Activated naive CD4-positive, alpha-beta T cell treated with anti-CD3 and anti-CD28 coated beads, Interleukin-2, amount 50 U/mL, for 72 hours (primary cell): ENCODE measurements at places on chromosomes 6 and 20. TPM values are rescaled to one million over a fixed set of nuclear protein-coding genes. Genes with fewer than 3 reads are reported as not detected.

Gene BMP6
- not detected for total RNA-seq

Gene MCCD1
- not detected for total RNA-seq

Gene SLC12A5
- 0.34 TPM for total RNA-seq

Gene TMEM200A
- total RNA-seq: 0.16 TPM

Gene TFAP2D
- not detected for total RNA-seq

Gene FRK
- 0.02 TPM for total RNA-seq

DNA sequence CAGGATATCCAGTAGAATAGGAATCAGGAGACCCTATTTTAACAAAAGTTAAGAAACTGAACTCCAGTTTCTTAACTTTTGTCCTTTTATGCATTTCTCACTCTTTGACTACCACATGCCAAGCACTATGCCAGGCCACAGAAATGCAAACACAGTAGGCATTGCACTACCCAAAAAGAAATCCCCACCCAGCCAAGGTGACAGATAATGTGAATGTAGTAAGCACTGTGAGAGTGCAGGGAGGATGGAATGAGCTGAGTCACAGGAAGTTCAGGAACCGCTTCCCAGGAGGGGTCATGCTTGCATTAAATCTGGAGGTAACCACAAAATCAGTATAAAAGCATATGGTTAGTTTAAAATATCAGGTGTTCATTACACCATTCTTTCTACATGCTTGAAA is 20.1 kb upstream of the FAM83C start:
- no peak for DNase-seq

DNA sequence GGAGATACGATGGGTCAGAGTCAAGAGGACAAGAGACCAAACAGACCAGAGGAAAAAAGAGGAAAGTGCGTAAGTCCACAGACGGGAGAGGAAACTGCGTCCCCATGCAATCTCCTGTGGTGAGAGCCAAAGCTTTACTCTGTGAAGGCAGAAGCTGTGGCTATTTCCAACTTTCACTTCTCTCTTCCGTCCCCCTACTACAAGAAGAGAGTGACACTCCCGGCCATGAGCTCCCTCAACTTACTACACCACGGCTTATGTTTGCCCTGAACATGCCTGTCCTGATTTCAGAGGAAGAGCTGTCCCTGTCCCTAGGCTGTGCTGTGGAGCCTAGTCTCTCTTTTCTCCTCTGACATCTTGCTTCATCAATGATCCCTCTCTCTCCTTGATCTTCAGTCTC is 11.5 kb upstream of the SSR1 start:
- DNase-seq: no peak

- DNase-seq: no peak
Measured at GRCh38 chr6:135796643-135797305, 54.7 kb upstream of the PDE7B start.

- DNase-seq: peak; percentile 16
Measured at GRCh38 chr20:18588574-18588933, 700 bp downstream of the DTD1 start.

GRCh38 chr6:136791296-136792094 is 782 bp downstream of the MAP3K5 start:
- DNase-seq: peak; percentile 65

- no peak for DNase-seq
Measured at GRCh38 chr6:110233770-110234374, 53.6 kb downstream of the CDC40 start.

DNA sequence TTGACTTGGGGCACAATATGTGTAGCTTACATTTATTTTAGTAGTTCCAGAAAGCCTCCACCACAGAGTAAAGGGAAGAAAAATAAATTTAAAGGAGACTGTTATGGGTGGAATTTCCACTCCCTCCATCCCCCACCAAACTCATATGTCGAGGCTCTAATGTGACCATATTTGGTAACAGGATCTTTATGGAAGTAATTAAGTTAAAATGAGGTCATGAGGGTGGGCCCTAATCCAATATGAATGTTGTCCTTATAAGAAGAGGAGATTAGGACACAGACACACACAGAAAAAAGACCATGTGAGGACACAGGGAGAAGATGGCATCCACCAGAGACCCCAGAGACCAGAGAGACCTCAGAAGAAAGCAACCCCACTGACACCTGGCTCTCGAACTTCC is 189.7 kb downstream of the EDN1 start:
- DNase-seq: no peak

DNA sequence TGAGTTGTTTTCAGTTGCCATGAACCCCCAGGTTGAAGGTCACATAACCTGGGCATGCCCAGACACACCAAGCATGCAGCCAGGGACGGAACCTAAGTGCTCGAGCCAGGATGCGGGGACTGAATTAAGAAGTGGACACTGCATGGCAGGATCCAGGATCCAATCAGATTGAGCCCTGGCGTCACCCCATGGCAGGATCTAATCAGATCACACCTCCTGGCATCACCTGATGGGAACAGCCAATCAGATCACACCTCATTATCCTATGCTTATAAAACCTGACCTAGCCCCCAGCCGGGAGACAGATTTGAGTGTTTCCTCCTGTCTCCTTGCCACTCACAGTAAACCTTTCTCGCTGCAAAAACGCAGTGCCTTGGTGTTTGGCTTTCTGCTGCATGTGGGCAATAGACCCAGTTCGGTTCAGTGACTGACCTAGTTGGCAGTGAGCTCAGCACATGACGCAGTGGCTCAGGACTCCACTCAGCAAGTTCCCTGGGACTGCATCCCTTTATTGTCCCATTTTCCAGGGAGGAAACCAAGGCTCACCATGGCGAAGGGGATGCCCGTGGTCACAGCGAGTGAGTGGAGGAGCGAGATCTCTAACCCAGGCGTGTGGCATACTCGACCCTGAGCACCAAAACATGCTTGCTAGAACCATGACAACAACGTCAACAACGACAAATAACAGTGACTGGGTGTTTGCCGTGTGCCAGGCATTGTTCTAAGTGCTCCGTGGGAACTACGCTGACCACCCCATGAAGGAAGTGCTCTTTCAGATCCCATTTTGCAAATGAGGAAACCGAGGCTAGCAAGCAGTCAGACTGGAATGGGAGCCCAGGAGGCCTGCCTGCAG is 66.3 kb downstream of the RBM38 start:
- DNase-seq: no peak

DNA sequence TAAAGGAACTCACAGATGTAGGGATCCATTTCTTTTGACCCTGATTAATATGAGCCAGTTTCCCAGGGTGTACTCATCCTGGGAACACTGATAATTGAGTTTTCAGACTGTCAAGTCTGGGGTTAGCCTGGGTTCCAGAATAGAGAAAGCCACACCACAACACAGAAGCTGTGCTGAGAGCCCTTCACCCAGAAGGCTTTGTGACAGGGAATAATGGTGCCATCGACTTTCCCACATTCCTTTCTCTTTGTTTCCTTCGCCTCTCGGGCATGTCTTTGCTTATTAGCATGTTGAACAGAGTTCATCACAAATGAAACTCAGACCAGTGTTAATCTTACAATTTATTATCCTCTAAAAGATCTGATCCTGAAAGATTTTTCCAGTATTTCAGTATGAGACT is 95.0 kb downstream of the TCP11 start:
- no peak for DNase-seq

GRCh38 chr6:107460083-107460631 is 793 bp upstream of the PDSS2 start:
- no peak for DNase-seq

- DNase-seq: no peak
Measured at GRCh38 chr6:81759782-81760181, 7.3 kb upstream of the TENT5A start.

DNA sequence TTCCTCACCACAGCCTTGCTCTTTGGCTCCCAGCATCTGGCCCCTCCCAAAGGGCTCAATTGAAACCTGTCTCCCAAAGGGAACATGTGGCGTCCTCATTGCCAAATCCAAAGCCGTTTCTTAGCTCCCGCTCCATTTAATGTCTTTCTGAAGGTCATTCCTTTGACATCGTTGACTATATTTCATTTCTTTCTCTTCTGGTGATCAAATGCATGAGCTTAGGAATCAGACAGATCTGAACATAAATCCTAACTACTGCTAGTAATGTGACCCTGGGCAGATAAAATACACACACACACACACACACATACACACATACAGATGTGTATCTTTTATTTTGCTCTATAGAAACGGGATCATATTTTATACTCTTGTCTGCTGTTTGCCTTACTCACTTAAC is 964.7 kb upstream of the FLRT3 start:
- no peak for DNase-seq

- no peak for DNase-seq
Measured at GRCh38 chr6:118787724-118788423, 106.1 kb upstream of the ASF1A start.

DNA sequence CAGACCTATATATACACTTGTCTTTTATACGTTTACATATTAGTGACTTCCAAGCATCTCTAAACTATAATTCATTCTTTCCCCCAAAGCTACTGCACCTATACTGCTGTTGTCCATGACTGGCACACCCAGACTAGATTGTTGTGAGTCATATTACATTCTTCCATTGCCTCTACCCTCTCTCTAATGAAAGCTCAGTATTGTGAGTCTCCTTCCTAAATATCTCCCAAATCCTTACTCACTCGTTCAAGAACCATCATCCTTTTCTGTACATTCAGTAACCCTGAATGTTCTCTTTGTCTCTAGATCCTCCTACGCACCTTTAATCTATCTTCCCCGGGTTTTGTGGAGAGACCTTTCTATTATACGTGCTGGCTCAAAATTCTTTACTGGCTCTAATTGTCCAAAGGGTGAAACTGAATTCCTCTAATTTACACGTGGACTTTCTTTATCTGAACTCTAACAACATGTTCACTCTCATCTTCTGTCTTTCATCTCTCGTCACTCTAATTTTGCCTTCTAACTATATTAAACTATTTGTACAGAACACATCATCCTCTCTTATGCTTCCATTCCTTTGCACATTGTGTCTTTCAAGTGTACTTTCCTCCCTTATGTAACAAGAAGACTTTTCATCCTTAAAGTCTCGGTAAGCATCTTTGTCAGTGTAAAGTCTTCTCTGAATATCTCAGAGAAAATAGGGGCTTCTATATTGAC is 109.3 kb downstream of the IBTK start:
- no peak for DNase-seq

DNA sequence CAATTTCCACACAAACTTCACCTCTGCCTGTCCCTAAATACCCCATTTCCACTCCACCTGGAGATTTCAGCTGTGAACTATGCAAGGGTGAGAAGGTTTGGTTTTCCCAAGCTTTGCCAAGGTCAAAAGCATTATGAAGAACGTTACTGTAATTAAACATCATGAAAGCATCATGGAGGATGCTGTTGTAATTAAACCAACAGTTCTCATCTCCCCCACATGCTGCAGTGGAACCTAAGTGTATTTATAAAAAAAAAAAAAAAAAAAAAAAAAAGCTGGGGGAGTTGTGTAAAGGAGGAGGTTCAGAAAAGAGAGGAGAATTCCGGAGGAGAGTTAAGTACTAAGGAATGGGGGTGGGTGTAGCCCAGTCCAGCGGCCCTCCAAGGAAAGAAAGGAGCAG is 474.9 kb upstream of the JARID2 start:
- DNase-seq: no peak

DNA sequence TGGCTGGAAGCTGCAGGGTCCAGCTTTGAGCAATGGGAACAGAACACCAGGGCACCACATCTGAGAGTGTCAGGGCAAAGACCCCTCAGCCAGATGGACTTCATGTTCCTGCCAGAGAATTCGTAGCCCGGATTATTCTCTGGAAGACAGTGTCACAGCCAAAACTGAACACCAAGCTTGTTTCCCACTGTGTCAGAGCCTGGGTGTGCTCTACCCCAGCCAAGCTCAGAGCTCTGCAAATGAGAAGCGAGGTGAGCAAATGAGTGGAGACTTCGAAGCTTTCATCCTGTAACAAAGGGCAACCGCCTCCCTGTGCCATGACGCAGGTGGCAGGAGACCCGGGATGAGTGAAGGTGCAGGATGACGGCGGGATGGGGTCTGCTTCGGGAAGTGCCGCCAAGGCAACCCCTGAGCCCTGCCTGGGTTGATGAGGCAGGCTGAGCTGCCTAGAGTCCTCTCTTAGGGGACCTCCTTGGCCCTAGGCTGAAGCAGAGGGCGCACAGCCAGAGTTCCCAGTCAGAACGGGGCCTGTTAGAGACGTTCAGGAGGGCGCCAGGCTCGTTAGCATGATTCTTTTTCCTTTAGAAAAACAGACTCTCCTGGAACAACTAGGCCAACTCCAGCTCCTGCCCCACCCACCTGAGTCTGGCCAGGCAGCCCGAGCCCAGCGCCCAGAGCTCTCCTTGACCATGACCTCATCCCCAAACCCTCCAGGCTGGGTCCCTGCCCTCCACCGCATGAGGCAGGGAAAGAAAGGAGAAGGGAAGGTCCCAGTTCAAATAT is 187.7 kb downstream of the SOD2 start:
- no peak for DNase-seq

GRCh38 chr6:168044521-168045130 is 34.4 kb downstream of the FRMD1 start:
- no peak for DNase-seq

DNA sequence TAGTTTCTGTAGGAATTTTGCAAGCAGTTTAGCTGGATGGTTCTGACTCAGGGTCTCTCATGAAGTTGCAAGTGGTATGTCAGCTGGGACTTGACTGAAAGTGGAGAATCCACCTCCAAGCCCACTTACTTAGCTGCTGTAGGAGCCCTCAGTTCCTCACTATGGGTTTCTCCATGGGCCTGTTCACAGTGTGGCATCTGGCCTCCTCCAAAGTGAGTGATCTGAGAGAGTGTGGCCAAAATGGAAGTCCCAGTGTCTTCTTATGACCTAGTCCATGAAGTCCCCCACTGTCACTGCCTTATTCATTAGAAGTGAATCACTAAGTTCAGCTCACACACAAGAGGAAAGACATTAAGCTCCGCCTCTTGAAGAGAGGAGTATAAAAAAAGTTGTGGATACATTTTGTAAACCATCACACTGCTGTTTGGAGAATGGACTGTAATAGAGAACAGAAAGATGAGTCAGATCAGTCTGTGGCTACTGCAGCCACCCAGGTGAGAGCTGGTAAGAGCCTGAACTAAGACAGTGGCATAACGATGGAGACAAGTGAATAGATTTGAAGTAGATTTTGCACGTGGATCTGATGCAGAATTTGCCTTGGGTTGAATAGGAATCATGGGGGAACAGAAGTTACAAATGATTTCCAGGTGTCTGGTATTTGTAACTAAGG is 4.9 kb upstream of the NELFCD start:
- DNase-seq: no peak

DNA sequence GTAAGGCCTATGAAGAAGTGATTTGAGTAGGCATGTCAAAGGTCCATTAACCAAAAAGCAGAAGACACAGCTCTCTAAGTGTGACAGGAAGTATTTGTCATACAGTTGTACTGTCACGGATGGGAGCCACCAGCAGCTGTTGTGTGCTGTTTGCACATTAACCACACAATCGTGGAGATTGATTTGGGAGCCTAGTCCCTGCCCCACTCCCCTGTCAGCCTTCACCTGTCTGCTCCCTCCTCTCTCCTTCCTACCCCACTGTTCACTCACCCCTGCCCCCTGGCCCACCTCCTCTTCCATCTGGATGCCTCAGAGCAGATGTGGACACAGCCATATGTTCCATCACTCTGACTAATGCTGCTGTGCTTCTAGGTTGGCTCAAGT is 124.7 kb upstream of the SPACA1 start:
- no peak for DNase-seq

- no peak for DNase-seq
Measured at GRCh38 chr20:36824142-36824940, 50.8 kb upstream of the DSN1 start.
